ENCODE measurements at places on chromosomes 3 and 15.

GRCh38 chr3:52238761-52239701, at the start of gene TWF2:
TSS of gene TWF2 (minus strand) at chr3:52239158. CDS start at chr3:52239016, 142 bp downstream.
- DNase-seq: peak; percentile 30

DNA sequence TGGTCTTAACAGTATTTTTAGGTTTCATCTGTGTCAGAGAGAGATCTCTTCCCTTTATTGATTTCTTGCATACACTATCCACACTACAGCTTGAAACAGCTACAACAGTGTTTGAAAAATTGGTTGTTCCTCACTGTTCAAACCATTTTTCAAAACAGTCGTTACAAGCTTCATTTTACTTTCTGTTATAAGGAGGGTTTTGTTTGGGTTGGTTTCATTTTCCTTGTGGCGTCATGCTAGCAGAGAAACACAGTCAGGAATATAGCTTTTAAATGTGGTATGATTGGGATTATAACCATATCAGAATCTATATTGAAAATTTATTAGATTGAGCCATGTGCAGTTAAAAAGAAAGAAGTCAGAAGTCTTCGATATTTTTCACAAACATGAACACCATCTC, 400.6 kb downstream of the ZBTB20 start:
- DNase-seq: no peak

DNA sequence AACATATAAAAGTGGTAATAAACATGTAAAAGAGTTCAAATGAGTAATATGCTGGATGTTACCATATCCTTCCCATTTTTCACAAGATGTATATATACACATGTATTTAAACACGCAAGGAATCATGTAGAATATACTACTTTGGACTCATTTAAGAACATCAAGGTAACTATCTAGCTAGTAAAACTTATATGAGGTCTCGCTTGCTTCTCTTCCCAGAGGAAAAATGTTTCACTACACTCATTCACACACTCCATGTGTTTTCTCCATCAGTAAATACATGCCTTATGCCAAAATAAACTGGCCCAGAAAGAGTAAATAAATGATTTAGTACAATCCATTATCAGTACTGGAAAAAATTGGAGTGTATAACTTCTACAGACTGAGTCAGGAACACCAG, 229.2 kb upstream of the MME start:
- DNase-seq: no peak

- no peak for DNase-seq
These were observed 400.2 kb downstream of the GABRB3 start for GRCh38 chr15:26372706-26373105.

- DNase-seq: no peak
These were observed 11.4 kb downstream of the ANPEP start for GRCh38 chr15:89802986-89803824.

- no peak for DNase-seq
These were observed 147.0 kb upstream of the THRB start for GRCh38 chr3:24641628-24642027.

DNA sequence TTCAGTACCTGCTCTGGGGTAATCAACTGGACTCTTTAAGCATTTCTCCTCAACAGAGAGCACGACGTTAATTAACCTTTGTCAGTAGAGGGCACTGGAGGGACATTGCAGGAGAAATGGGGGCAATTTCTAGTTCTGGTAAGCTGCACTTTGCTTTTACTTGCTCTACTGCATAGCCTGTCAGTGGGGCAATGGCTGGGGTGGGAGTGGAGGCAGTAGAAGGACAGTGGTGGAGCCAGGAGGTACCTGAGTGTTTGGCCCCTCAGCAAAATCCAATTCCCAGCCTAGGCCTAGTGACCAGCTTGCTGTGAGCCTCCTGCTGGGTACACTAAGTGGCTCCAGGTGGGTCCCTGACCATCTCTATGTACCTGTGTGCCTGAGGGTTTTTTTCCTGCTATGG, 18.3 kb upstream of the MED12L start:
- no peak for DNase-seq

- no peak for DNase-seq
These were observed 28.1 kb downstream of the RPSA start for GRCh38 chr3:39434574-39434973.

DNA sequence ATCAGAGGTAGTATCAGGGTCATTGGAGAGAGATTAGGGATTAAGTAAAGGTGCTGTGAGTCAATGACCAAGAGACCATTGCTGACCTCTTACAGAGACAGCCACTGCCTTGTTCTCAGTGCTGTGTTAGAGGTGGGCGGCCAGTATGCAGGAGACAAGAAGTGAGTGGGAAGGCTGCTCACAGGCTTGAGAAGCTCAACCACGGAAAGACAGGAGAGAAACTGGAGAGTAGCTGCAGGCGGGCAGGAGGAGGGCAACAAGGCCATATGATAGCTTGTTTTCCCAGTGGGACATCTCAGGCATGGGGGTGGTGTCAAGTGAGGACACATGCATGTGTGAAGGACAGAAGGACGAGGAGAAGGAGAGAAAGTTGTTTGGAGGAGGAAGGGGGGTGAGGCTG, 237.3 kb downstream of the PDCD6IP start:
- no peak for DNase-seq

DNA sequence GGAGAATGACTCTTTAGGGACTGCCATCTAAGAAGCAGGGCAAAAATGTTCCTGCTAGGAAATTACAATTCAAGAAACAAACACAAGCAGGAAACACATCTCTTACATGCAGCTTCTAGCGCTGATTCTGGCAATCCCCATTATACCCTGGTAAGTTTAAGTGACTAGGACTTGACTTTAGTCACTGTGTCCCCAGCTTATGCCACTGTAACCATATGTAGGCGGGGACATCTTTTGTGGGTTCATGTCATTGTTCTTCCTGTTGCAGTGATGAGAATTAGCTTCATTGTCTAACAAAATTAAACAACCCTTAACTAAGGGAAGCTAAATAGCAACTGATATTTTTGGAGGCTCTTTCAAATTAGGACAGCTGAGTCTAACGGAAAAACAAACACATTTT, 17.9 kb upstream of the FAM81A start:
- DNase-seq: no peak

- DNase-seq: no peak
These were observed 66.2 kb downstream of the SCN11A start for GRCh38 chr3:38985581-38985980.

- peak; percentile 71 for DNase-seq
These were observed 233.3 kb downstream of the OPA1 start for GRCh38 chr3:193826159-193826795.

DNA sequence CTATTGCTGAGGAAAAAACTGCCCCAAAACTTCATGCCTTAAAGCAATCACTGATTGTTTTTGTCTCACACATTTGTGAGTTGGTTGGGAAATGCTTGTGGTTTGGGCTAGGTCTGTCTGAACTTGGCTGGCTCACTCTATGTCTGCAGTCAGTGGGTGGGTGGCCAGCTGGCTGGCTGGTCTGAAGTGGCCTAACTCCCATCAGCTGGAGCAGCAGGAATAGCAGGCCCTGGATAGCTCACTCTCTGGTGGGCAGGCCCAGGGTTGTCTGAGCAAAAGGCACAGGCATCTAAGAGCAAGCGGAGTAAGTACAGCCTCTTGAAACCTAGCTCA, 37.7 kb upstream of the PRR20G start:
- DNase-seq: no peak

DNA sequence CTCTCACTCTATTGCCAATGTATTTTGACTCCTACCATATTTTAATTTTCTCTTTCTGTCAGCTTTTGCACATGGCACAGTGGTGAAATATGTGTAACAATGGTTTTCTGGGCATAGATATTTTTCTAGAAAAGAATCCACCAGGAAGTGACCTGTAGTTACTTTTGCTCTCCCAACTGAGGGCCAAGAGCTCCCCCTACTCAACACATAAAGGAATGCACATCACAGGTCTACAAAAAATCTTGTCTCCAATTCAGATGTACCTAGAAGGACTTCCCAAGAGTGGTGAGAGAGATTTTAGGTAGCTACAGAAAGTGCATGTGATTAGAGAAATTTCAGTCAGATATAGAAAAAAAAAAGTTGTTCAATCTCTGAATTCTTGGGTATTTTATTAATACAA, 15.6 kb downstream of the CPA3 start:
- DNase-seq: peak; percentile 36

- peak; percentile 55 for DNase-seq
These were observed 10.9 kb downstream of the TM2D3 start for GRCh38 chr15:101641129-101641764.

GRCh38 chr15:78207641-78208340, 26.6 kb downstream of the ACSBG1 start:
- DNase-seq: no peak

GRCh38 chr15:34079904-34080303, 21.8 kb downstream of the EMC7 start:
- DNase-seq: no peak

DNA sequence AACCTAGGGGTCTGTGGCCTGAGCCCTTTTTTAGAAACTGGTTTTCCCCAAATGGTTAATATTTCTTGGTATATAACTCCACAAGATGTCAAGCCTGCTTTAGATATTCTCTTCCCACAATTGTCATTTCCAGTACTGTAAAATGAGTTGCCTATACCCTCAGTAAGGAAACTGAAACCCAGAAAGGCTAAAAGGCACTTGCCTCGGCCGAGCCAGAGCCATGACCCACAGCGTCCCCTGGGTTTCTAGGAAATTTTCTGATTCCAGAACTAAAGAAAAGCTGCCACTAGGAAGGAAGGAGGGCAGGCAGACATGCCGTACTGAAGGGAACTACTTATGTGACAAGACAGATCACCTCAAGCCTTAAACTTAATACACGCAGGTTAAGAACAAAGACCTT, 59.1 kb downstream of the ATP8B4 start:
- no peak for DNase-seq

- no peak for DNase-seq
These were observed 37.0 kb upstream of the P2RY1 start for GRCh38 chr3:152797751-152798432.

- DNase-seq: no peak
These were observed 19.3 kb downstream of the DNASE1L3 start for GRCh38 chr3:58191361-58191991.

GRCh38 chr3:157122116-157122515, 37.8 kb downstream of the CCNL1 start:
- DNase-seq: peak; percentile 59

- DNase-seq: no peak
These were observed 34.0 kb upstream of the PLOD2 start for GRCh38 chr3:146195030-146195429.

- no peak for DNase-seq
These were observed 138.0 kb upstream of the BHLHE40 start for GRCh38 chr3:4841225-4841624.

- DNase-seq: no peak
These were observed 28.5 kb downstream of the UBE2E1 start for GRCh38 chr3:23834082-23834870.

DNA sequence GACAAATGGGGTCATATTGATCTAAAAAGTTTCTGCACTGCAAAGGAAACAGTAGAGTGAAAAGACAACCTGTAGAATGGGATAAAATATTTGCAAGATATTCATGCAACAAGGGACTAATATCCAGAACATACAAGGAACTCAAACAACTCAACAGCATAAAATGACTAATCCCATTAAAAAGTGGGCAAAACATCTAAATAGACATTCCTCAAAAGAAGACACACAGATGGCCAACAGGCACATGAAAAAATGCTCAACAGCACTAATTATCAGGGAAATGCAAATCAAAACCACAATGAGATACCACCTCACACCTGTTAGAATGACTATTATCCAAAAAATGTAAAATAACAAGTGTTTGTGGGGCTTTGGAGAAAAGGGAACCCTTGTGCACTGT, 8.8 kb downstream of the SLC12A8 start:
- DNase-seq: no peak

GRCh38 chr15:71291723-71292122, 176.5 kb downstream of the THSD4 start:
- DNase-seq: no peak
